ENCODE measurements at places on chromosomes 2 and 18.

DNA sequence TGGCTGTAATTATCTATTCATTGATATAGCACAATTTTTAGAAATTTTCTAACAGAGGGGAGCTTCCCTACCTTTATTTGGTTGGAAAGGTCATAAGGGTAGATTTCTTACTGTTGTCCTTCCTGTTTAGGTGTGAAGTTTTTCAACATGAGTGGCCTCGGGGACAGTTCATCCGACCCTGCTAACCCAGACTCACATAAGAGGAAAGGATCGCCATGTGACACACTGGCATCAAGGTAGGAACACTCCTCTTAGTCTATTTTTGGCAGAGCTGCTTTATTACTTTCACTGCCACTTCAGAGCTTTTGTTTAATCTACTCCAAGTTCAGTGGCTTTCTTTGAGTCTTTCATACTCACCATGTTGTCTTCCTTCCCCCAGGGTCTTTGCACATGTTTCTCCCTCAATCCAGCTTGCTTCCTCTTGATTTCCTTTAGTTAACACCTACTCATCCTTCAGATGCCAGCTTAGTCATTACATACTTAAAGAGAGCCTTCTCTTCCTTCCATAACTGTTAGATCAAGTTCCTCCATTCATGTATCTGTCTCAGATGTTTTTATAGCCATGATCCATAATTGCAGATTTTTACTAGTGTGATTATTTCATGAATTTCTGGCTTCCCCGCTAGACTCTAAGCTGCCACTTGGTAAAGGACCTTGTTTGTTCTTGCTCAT is 134.5 kb downstream of the PTRHD1 start:
- no peak for DNase-seq

GRCh38 chr2:108909275-108909823 is 79.7 kb downstream of the EDAR start:
- no peak for DNase-seq

DNA sequence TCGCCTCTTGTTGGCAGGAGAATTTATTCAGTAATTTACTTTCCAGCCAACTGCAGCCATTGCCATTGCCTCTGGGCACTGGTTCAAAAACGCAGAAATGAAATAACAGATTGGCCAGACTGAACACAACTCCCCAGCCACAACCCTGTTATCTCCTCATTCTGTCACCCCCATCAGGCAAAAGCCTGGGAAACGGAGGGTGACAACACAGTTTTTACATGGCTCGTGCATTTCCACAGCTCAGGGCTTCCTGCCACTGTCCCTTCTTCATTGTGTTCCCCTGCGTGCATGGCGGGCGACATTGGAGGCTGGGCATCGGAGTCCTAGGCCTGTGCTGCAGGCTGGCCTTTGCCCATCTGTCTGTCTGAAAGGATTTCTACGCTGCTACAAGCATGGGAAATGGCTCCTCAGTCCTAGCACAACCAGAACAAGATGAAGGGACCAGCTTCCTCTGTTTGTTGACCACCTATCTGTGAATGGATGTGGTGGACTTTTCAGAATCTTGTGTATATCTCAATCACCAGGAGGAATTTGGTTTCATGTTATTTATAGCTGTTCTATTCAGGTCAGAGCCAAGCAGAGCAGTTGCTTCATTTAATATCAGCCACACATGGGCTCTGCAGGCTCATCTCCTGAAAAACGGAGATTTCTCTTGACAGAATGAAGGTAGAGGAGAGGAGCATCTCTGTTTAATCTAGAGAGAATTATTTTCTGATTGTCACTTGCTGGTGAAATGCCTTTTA is 107.0 kb downstream of the MGAT5 start:
- no peak for DNase-seq

- no peak for DNase-seq
Measured at GRCh38 chr18:58208207-58208932, 164.3 kb downstream of the NEDD4L start.

DNA sequence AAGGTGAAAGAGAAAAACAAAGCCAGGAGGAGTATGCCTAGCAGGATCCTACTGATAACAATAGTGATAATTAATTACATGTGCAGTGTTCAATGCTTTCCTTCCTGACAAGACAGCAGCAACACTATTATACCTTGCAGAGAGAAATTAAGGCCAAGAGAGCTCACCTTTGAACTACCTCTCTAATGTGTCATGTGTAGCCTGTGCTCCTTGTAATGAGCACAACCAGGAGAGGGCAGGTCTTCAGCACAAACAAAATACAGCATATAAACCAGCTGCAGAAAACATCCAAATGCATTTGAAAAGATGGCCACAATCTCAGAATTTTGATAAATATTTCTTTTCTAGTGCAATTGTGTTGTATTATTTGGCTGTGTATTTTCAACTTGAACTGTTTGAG is 1425.7 kb downstream of the DSC3 start:
- no peak for DNase-seq

- DNase-seq: no peak
Measured at GRCh38 chr2:35997488-35997887, 358.1 kb upstream of the CRIM1 start.

DNA sequence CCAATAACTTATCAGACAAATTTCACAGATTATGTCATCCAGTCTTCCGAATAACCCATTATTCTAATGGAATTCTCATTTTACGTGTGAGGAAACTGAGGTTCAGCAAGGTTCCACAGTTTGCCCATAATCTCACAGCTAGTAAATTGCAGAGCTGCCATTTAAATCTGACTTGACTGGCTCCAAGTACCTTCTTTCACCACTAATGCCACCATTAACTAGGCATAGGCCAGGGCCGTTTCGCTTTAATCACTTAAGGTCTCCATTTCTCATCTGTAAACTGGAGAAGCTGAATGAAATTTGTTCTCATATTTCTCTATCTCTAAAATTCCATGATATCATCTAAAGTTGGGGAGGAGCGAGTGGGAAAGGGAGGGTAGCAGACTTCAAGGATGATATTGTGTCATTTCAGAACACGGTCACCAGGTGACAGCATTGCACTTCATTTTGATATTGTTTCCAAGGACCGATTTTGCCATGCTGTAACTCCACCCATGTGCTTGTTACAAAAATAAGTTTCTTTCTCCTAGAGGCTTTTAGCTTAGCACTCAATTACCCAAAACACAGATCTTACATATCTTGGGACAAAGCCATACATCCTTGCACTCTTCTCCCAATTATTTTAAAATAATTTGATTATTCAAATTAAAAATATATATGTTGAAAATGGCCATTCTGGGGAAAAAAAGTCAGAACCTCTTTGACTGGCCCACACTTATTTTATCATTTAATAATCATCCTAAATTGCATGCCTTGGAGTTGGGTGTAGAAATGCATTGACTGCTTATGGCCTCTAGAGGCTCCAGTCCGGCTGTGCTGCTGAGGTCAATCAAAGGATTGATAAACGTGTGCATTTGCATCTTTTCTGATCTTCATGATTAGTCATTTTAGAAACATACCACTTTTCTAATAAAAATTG is 123.8 kb downstream of the AKAIN1 start:
- DNase-seq: no peak

DNA sequence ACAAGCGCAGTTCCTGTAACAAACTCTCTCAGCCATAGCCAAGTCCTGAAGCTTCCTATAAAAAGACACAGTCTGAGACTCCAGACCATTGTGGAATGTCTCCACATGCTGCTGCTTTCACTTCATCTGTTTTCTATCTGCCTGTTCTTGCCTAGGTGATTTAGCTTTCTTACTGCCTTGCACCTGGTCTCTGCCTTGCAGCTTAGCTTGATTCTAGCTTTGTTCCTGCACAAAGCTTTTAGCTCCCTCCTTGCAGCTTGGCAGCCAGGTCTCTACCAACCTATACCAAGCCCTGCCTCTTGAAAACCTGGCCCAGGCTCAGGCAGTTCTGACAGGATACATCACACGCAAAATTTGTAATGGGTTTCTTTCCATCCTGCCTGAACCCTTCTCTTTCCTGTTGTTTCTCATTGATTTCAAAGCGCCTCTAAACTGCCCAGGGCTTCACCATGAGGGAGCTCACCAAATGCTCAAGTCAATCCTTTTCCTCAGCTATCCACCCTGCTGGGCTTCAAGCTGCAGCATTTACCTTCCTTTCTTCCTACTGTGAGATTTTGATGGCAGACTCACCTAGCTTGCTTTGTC is 941.3 kb upstream of the NXPH2 start:
- DNase-seq: no peak

GRCh38 chr2:99679518-99679917 is 189.7 kb upstream of the REV1 start:
- DNase-seq: no peak

- DNase-seq: no peak
Measured at GRCh38 chr18:27366151-27366550, 181.0 kb upstream of the CHST9 start.

DNA sequence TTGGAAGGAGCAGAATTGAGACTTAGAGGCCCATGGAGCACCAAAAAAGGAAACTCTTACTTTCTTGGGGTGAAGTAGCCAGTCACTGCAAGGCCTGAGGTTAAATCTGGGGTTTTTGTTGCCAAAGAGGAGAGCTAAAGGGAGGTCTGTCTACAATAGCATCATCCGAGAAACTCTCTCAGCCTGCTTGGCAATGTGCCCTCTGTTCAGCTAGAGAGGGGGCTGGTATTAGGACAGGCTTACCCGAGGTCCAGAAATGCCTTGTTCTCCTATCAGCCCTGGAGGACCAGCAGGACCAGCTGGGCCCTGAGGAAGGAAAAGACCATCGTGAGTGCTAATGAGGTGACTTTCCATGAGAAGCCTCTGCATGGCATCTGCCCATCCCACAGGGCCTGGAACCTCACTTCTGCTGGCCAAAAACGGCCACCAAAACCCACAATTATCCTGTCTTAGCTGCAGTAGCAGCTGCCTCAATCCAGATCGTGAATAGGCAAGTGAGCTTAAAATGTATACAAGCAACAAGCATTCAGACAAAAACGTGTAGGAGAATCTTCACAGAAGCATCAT is 61.6 kb downstream of the COL6A3 start:
- DNase-seq: no peak

DNA sequence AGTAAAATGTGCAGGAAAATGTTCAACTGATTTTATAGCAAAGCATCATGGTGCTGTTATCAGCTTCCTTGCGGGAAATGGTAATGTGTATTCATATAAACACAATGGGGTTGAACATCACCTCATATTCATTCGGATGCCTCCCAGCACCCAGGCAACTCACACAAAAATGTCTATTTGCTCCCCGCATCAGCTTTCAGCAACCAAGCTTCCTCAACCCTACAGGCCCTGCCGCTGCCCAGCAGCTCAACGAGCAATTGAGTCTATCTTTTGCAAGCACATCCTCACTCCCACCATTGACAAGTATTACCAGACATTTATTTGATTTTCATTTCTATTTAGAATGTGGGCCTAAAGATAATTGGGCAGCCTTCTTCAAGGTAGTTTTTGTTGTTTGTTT is 2161.4 kb upstream of the PIK3C3 start:
- no peak for DNase-seq

GRCh38 chr2:102735416-102736109 is 26.3 kb upstream of the TMEM182 start:
- no peak for DNase-seq

DNA sequence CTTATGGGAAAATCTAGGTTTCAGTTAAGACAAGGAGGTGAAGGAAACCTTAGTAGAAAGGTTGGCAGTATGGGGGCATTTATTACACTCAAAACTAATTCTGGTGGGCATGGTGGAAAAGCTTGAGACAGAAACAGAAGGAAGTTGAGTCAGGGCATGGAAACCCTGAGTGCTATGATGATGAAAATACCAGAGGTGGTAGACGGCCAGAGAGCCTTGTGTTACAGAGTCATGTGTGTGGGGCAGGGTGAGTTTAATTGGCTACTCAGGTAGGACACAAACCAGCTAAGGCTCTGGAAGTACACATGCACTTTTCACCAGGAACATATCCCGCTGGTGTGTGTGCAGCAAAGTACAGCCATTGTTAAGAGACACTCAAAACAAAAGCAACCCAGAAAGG is 20.7 kb upstream of the FAM136A start:
- DNase-seq: no peak

- peak; percentile 12 for DNase-seq
Measured at GRCh38 chr2:122136056-122136455, 380.6 kb downstream of the TSN start.

GRCh38 chr2:127805491-127805890 is 5.5 kb downstream of the WDR33 start:
- DNase-seq: no peak

- no peak for DNase-seq
Measured at GRCh38 chr2:151481744-151482143, 72.0 kb downstream of the RIF1 start.

- DNase-seq: no peak
Measured at GRCh38 chr18:22739061-22739642, 194.0 kb upstream of the RBBP8 start.

- no peak for DNase-seq
Measured at GRCh38 chr2:240405684-240406313, 29.7 kb upstream of the GPC1 start.

- DNase-seq: no peak
Measured at GRCh38 chr2:96556441-96557330, 20.1 kb downstream of the ARID5A start.

DNA sequence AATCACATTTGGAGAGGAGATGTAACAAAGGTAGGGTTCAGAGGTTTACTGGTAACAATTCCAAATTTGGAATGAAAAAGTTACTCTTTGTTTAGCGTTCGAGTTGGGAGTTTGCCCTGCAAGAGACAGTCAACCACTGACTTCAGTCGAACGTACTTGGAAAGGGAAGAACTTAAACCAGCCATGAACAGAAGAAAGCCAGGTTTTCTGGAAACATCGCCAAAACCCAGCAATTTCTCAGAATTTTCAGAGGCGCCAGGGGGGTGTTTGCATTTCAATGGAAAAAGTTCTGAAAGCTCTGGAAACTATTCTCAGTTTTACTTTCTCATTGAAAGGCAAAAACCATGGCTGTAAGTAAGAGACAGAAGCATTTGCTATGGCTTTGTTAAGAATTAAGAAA is 28.5 kb upstream of the AQP4 start:
- no peak for DNase-seq

- DNase-seq: no peak
Measured at GRCh38 chr18:48412339-48412929, 3.3 kb upstream of the ZBTB7C start.

DNA sequence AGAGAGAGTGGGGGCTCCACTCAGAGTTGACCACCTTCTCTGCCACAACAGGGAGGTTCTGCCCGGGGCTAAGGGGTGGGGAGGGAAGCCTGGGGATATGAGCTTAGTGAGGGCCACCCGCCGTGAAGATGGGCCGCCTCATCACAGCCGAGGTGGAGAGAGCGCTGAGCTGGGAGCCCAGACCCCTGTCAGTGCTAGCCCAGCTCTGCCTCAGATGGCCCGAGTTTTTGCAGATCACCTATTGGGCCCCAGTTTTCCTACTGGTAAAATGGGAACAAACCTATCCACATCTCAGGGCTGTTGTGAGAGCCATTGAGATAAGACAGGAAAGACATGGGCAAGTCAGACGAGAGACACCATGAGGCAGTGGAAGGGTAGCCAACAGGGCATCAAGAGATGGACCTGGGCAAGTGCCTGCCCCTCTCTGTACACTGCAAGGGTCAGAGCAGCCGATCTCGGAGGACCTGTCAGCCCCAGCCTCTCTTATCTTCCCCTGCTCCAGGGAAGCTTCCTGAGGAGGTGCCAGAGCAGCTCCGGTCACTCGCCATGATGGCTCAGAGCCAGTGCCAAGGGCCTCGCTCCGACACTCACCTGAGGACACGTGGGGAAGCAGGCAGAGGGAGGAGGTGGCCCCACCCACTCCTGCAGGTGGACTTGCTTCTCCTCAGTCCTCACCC is 88.9 kb downstream of the MCFD2 start:
- no peak for DNase-seq
